ENCODE measurements at places on chromosomes 12 and 14.

DNA sequence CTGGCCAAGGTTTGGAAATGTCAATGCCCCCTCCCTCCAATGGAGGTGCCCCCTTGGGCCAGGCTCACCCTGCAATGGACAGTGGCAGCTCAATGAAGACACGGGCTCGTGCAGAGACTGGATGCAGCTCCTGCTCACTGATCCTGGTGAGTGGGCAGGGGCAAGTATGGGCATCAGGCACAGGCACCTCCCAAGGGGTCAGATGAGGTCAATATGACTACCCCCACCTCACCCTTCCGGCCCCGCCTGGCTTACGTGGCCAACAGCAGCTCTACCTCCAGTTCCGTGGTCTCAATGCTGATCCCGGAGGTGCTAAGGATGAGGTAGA, 13.6 kb downstream of the ITGA7 start:
- DNase-seq = no peak

GRCh38 chr14:38256533-38256840, 594 bp upstream of the CLEC14A start:
- DNase-seq = no peak

- no peak for DNase-seq
These were observed 72.0 kb downstream of the SYNE3 start for GRCh38 chr14:95444132-95445129.

GRCh38 chr12:69500631-69501030, 30.4 kb downstream of the FRS2 start:
- DNase-seq = no peak

All from activated T-cell treated with anti-CD3 and anti-CD28 coated beads for 4 hours (primary cell).